CD4-positive, alpha-beta T cell treated with Interleukin-2 at 100 ng/mL for 4 hours (primary cell): ENCODE measurements at places on chromosomes 11 and 22.

- DNase-seq: no peak
Measured at GRCh38 chr11:117715801-117716200, 81.2 kb downstream of the DSCAML1 start.

DNA sequence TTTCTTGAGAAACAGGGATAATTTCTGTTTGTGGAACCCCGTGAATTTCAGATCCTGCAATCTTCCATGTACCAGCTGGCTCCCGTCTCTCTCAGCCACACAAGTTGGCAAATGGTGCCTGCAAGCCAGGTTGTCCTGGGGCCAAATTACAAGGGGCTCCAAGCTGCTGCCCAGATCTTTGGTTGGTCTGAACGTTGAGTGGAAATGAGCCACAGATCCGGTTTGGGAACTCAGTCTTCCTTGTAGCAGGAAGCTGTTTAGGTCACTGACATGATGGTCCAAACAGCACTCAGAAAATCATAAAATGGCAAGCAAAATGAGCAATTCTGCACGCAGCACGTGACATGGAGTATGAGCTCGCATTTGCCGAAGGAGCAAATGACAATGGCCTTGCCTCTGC lies 1496.4 kb downstream of the TBC1D22A start:
- DNase-seq: no peak

DNA sequence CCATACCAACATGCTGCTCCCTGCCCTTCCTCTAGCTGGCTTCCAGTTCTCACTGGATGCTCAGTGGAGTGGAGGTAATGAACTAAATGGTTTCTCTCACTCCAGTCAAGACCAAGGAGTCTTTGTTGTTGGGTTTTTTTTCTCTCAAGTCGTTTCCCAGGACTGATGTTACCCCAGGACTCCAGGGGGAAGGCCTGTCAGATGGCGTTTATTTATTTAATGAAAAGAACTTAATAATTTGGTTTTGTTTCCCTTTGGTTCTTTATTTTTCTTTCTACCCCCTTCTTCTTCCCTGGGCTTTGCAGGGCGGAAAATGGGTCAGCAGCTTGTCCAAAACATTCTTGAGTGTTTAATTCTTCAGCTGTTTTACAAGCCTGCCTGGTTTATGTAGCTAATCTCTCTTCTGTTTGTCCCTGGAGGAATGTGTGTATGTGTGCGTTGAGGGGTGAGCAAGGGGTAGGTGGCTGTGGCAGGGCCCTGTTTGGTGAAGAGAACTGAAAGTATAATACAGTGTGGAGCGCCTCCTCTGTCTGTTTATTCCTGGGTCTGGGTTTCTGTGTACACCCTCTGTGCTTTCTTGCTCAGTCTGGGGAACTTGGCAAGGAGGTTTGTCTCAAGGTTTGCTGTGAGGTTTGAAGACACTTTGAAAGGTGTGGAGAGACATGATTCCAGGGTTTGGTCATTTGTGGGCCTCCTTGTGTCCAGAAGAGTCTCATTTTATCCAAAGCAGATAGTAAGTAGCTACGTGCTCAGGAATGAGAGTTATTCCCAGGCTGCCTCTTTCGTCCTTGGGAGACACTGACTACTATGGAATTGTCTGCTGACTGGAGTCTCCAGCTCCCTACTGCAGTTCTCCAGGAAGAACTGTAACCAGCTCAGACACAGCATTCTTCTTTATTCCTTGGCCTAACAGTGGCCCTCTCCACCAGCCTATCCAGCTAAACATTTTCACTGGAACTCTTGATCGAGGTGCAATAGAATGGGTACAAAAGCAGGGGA lies 175.5 kb downstream of the ADAMTS15 start:
- DNase-seq: no peak

DNA sequence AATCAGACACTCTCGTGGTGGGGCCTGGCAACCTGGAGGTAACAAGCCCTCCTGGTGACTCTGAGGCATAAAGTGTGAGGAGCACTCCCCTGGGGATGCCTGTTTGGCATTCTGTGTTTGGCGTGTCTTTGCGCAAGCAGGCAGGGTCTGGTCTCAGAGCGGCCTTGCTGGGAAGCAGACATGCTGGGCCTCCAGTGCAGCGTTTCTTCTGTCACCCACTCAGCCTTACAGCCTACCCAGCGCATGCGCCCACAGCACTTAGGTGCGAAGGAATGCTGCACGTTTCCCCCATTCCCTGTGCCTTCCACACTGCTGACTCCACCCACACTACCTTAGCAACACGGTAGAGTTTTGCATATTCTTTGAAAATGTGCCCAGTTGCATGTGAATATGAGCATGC lies 7.4 kb upstream of the CXCR5 start:
- no peak for DNase-seq

DNA sequence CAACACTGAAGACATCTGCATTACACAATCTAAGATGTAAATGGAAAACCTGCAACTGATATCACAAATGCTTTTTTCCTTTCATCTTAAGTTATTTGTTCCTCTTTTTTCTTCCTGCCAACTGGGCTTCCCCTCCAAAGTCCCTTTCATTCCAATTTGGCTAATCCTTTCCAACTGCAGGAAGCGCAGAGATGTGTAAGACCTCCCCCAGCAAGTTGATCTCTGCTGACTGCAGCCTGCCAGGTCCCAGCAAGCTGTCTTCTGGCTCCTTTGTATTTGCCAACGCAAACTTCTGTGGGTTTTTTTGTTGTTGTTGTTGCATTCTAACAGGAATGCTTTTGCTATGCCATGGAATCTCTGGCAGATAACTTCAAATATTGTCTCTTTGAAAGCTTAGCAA lies 38.5 kb upstream of the LRRC4C start:
- DNase-seq: no peak

DNA sequence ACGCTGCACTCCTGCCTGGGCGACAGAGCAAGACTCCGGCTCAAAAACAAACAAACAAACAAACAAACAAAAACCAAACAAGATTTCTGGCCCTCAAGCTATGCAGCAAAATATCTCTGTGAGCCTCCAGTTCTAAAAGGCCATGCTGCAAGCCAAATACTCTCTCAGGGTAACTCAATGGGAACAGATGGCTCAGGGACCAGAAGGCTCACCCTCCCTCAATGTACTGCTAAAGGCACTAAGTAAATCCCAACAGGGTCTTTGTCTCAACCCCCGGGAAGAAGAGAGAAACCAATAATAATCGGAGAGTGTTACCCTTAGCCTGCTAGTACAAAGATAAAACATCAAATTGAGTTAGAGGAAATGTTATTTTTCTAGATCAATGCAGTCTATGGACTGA lies 119.7 kb upstream of the ZC3H12C start:
- DNase-seq: no peak

GRCh38 chr11:61670626-61671025 lies 9.6 kb upstream of the DAGLA start:
- DNase-seq: no peak

DNA sequence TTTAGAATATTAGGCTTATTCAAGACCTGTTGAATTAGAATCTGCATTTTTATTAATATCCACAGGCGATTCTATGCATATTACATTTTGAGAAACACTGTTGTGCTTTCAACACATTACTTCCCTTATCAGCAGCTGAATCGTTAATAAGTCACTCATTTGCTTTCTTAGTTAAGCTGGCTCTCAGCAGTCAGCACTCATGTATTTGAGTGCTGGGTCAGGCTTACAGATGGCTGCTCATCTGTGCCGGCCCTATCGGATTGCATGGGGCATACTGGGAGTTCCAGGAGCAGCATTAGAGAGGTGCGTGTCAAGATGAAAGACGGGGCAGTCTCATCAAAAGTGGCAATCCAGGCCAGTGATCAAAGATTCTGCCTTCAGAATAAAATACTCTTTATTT lies 10.8 kb upstream of the OR51L1 start:
- DNase-seq: no peak

- DNase-seq: no peak
Measured at GRCh38 chr22:44363980-44364750, 51.4 kb upstream of the SHISAL1 start.

DNA sequence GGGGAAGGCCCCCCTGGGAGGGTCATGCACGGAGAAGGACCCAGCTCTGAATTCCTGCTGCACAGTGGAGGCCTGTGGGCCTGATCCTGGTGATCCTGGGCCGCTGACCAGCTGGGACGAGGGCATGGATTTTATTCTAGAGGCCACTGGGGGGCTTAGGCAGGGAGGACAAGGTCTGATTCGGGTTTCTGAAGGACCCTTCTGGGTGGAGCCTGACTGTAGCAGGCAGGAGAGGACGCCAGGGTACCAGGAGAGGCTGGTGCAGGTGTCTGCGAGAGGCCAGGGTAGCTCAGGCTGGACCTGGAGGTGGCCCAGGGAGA lies 31.3 kb downstream of the MPPED1 start:
- DNase-seq: no peak

GRCh38 chr22:18059094-18059417 lies 18.7 kb upstream of the PEX26 start:
- DNase-seq: no peak

- DNase-seq: peak; percentile 32
Measured at GRCh38 chr11:72224564-72225410, at the start of gene INPPL1. Gene INPPL1, plus strand, starts transcription at chr11:72224767. Its CDS starts 218 bp downstream, at chr11:72224985.

- DNase-seq: no peak
Measured at GRCh38 chr11:15835788-15836411, 520.4 kb downstream of the SOX6 start.

GRCh38 chr11:129852125-129852740 lies 36.6 kb downstream of the TMEM45B start:
- no peak for DNase-seq

- DNase-seq: no peak
Measured at GRCh38 chr11:61718621-61719302, 33.7 kb upstream of the MYRF start.

DNA sequence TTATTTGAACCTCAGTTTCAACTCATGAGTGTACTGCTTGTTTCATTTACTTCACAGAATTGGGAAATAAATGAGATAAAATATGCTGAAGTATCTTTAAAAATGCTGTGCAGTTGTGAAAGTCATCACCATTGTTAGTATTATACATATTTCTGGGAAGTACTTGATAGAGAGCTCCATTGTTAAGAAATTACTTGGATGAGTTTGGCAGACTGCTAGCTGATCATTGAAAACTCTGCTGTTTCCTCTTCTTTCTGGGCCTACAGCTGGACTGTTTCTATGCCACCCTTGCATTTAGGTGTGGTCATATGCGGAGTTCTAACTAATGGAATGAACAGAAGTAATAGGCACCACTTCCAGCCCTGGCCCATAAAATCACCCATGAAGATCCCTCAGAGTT lies 10.0 kb downstream of the SIK2 start:
- no peak for DNase-seq

- DNase-seq: no peak
Measured at GRCh38 chr11:34182921-34183685, 77.7 kb downstream of the NAT10 start.

DNA sequence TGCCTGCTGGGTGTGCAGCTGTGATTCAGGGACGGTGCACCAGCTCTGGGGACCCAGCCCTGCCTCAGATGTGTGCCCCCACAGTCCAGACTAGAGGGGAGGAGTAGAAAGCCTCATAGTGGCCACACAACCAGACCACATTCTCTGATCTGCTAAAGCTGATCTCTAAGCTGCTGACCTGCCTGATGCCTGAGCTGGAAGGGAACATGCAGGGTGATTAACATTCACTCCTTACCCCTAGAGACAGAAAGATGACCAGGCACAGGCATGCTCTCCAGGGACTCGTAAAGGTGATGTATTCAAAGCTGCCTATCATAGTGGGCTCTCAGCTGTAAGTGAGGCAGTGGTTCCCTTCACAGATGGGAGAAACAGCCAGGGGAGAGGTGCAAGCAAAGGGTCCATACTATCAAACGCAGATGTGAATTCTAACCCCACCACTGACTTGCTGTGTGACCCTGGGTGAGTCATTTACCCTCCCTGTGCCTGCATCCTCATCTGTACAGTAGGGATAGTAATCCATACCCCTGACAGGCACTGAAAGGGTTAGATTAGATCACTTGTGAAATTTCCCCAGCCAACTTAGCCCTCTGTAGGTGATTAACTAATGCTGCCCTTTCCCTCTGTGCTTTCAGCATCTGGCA lies 29.0 kb upstream of the LRRC32 start:
- no peak for DNase-seq

DNA sequence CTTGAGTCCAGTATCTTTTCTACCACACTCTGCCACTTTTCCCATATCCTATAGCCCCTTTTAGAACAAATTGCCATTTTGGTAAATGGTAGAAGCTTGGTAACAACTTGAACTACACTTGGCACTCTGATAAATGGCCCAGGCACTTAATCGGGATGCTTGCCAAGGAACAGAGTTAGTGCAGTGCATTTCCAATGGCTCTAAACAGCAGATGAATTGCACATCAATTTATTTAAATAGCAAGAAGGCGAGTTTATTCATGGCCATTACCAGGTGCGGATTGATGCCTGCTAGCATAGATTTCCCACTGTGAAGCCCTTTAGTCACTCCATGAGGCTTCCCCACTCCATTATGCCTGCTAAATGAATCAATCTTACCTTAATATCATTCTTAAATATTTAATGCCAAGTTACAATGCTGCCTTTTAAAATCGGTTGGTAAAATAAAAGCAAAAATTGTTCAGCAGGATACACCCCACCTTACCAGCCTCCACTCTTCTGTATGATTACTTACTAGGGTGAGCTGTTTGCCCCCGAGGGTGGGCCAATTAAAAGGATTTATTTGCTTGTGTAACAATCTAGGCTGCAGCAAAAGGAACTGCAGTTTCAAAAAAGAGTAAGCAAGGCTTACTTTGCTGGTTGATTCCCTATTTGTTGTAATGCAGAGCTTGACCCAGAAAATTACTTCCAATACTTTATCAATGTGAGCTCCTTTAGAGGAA lies 136.0 kb upstream of the ARHGAP42 start:
- no peak for DNase-seq

DNA sequence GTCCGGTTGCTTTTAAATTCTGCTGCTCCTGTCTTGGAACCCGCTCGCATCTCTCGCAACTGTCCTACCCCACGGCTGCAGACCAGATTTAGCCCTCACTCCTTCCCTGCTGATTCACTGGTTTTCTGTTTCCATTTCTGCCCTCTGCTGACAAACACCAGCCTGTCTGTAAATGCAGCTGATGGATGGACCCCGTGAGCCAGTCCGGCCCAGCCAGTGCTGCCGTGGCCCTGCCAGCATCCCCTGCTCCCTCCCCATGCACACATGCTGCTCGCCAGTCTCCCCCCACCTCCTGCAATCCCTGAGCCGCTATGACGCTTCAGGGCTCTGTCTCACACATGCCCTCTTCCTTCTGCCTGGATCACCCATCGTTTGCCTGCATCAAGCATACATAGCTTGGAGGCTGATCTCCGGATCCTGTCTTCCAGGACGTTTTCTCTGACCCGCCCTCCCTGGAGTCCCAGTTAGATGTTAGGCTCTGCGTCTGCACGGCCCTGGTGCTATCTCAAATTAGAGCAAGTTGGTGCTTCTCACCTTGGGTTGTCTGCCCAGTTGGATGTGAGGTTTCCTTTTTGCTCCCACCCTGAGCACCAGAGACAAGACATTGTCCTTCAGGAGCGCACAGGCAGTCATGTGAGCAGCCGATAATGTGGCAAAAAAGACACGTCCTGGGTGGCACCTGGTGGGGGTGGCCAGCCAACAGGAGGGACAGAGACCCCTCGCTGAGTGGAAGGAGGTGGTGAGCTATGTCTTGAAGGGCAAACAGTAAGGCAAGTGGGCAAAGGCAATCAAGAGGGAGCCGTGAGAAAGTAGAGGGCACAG lies 4.3 kb upstream of the ACR start:
- no peak for DNase-seq

DNA sequence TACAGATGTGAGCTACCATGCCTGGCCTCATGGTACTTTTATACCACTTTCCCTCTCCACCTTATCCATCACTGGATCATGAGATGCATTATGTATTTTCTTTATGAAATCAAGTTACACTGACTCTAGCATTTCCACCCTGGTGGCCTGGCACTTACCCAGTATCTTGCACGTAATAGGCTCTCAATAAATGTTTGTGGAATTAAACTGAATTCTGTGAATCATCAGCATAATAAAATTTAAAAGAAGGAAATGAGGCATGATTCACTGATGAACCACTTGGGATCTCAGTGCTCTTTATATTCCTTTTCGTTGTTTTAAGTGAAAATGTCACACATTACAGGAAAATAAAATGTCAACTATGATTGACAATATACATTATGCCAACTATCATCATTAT lies 25.1 kb downstream of the ADM start:
- DNase-seq: no peak
